Stimulated activated CD8-positive, alpha-beta memory T cell treated with anti-CD3 and anti-CD28 coated beads, Interleukin-15, amount 100 ng/mL, for 24 hours (primary cell): ENCODE measurements at places on chromosomes 7 and 10.
A peak's percentile ranks its signal among the peaks of the same experiment; 100 is the strongest.

GRCh38 chr7:81482600-81483186 lies 287.2 kb downstream of the HGF start:
- DNase-seq, result no peak

- no peak for DNase-seq
Measured at GRCh38 chr10:15227611-15228372, 59.3 kb upstream of the NMT2 start.

GRCh38 chr10:128867819-128868218 lies 599.2 kb upstream of the MGMT start:
- no peak for DNase-seq

GRCh38 chr10:11863353-11864109 lies 40.4 kb downstream of the PROSER2 start:
- DNase-seq, result peak; percentile 15

DNA sequence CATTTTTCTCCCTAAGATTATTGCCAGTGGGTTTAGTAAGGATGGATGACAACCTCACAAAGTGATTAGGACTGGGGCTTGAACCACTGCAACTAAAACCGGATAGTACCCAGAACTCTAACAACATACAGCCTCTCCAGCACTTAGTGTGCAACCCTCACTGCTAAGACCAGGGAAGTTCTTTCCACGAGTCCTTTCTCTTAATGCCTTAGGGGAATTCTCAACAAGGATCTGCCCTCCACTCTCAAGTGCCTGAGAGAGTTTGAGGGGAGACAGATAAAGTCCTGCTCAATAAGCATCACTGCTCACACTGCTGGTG lies 104.6 kb downstream of the NRP1 start:
- no peak for DNase-seq

- no peak for DNase-seq
Measured at GRCh38 chr10:132648072-132648850, 110.7 kb downstream of the INPP5A start.

DNA sequence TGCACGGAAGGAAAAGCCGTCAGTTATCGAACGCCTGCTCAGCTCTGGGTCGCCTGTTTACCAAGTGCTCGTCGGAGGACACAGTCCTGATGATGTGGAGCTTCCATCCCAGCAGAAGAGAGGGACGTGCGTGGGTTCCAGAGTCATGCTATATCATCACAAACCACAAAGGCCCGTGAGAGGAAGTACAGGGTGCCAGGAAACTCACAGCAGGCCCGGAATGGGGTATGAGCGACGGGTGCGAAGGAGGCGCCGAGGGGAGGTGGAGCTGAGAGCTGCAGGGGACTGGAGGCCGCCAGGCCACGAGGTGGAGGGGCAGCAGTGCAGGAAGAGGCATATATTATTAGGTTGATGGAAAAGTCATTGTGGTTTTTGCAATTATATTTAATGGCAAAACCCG lies 102.5 kb downstream of the ACTR3B start:
- DNase-seq, result no peak

DNA sequence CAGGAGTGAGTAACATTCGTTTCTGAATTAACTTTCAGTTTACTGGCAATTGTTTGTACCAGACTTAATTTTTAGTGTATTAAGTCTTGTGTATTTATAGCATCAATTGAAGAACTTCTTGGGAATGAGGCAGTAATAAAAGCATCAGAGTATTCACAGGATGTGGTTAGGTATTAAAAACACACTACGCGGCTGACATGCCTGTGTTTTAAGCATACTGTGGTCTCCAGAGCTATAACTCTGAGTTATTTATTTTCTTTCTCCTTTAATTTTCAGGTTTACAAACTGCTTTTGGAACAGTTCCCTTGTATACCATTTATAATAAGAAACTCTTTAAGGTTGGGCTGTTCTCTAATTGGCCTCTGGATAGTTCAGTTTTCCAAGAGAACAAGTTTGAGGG lies 626.1 kb upstream of the NRG3 start:
- no peak for DNase-seq

DNA sequence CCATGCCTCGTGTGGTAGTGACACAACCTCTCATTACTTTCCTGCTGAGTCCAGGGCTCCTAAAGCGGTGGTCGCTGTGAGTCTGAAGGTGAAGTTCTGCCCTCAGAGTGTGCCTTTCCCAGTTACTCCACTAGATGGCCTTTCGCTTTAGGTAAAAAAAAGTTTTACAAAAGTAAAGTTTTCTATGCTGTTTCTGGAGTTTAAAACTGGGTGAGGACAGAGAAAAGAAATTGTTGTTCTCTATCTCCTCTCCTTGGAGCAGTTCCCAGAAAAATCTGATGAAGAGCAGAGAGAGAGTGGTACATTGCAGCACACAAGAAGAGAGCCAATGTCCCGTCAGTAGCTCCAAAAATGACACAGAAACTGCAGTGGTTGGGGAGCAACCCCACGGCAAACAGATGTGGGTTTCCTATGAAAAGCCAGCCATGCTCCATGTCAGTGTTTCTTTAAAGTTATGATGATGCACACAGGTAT lies 257.1 kb downstream of the GLI3 start:
- DNase-seq, result no peak

- DNase-seq, result no peak
Measured at GRCh38 chr10:404346-404745, 269.1 kb downstream of the ZMYND11 start.

- DNase-seq, result no peak
Measured at GRCh38 chr10:103431902-103432301, 20.3 kb downstream of the CALHM2 start.

DNA sequence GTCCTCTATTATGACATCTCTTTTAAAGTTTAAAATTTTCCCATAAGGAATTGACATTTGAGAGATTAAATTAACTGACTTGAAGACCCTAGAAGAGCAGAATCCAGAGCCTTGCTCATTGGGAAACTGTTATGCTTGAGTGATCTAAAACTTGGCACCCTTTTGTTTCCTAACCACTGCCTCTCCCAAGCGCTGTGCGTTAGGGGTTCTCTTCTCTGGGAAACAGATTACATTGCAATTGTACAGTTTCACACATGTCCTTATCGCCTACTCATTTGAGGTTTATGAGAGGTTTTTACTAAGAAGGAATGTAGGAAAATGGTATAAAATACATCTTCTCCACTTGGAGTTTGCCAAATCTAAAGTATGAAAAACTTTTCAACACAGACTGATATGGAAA lies 126.8 kb upstream of the AMPH start:
- no peak for DNase-seq

DNA sequence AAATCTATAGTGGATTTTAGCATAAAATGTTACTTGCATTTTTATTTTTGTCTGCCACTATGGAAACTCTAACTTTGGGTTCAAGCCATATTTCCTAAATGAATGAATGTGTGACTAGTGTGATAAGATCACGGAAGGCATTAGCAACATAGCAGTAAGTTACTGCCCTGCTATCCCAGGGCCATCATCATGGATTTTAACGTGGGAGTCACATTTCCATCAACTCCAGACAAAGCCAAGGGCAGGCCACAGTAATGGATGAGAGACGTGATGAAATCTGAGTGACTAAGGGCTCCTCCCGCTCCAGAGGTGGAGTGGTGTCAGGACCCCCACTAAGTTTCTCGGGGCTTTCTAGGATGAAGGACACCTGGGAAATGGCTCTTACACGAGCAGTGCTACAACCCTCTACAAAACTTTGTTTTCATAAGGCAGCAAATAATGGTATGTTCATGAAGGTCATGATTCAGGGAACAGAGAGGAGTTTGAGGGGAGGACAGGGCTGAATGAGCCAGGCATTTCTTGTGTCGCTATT lies 34.3 kb downstream of the C10orf120 start:
- no peak for DNase-seq

GRCh38 chr10:6699336-6699735 lies 119.3 kb upstream of the PRKCQ start:
- DNase-seq, result no peak

GRCh38 chr10:50392966-50393718 lies 141.8 kb upstream of the ASAH2 start:
- DNase-seq, result no peak

- no peak for DNase-seq
Measured at GRCh38 chr10:129660569-129660968, 193.5 kb downstream of the MGMT start.

DNA sequence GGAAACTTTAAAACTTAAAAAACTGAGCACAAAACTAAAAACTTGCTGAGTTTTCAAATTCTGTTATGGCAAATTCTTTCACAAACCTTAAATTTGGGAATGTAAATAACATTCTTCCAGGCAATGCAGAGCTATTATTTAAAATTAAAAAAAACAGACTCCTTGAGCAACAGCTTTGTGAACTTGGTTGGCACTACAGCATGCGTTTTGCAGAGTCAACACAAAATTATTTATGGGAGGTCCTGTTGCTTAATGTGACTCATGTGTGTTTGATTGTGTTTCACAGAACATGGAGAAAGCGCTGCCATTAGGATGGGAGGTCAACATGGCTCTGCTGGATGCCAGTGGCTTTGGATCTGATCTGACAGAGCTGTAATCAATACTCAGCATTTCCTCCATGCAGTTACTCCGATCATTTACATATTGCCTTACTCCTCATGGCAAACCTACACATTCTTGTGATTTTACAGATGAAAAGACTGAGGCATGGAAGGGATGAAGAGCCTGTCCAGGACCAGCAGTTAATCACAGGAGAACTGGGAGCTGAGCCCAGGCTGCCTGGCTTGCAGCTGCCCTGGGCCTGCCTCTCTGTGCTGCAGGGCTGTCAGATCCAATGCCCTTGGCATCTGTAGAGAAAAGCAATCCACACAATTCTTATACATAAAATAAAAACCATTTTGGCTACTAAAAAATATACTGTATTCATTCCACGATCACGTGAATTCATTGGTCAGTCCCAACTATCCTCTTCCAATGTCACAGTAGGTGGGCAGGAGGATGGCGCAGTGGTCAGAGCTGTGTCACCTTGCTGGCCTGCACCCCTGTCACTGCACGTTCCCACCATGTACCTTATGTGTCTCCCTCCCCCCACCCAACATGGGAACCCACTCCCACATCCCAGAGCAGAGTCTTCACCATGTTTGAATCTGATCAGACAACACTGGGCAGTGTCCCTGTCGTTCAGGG lies 200.9 kb downstream of the CXCL12 start:
- DNase-seq, result no peak

DNA sequence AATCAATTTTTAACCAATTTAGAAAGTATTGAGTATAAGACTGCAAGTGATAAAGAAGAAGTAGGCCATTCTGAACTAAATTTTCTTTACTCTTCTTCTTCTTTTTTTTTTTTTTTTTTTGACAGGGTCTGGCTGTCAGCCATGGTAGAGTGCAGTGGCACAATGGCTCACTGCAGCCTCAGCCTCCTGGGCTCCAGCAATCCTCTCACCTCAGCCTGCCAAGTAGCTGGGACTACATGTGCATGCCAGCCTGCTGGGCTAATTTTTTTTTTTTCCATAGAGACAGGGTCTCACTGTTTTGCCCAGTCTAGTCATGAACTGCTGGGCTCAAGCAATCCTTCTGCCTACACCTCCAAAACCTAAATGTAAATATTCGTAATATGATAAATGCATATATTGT lies 63.2 kb downstream of the DGKB start:
- no peak for DNase-seq

- no peak for DNase-seq
Measured at GRCh38 chr10:93274419-93274818, 200.7 kb downstream of the CYP26A1 start.

DNA sequence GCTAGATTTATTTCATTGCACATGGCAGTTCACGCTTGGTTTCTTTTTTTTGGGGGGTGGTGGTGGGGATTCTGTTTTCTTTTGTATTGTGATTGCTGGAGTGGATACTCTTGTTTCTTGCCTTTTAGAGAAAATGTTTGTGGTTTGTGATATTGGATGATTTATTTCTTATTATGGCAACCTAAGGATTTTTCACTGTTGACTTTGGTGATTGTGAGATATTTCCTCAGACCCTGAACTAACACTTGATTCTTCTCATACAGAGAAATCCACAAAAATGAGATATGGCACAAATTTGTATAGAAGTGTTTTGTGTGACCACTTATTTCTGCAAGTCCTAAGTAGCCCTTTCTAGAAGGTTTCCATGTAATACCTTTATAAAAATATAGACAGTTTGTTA lies 871.1 kb downstream of the LRMDA start:
- DNase-seq, result no peak

DNA sequence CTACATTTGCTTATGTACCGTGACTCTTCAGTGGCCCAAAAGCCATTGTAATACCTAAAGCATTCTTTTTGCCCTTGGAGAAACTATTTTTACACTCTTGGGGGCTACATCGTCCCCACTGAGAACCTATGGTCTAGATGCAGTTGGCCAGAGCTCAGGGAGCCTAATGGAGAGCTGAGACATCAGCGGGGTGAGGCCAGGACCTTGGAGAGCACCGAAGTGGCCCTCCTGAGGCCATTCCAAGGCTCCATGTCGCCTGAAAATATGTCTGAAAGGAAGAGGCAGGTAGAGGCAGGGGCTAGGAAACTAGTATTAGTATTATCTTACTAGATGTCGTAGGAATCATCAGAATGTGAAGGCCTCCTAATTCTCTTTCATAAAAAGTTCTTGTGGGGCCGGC lies 4.9 kb downstream of the PKD2L1 start:
- DNase-seq, result no peak

DNA sequence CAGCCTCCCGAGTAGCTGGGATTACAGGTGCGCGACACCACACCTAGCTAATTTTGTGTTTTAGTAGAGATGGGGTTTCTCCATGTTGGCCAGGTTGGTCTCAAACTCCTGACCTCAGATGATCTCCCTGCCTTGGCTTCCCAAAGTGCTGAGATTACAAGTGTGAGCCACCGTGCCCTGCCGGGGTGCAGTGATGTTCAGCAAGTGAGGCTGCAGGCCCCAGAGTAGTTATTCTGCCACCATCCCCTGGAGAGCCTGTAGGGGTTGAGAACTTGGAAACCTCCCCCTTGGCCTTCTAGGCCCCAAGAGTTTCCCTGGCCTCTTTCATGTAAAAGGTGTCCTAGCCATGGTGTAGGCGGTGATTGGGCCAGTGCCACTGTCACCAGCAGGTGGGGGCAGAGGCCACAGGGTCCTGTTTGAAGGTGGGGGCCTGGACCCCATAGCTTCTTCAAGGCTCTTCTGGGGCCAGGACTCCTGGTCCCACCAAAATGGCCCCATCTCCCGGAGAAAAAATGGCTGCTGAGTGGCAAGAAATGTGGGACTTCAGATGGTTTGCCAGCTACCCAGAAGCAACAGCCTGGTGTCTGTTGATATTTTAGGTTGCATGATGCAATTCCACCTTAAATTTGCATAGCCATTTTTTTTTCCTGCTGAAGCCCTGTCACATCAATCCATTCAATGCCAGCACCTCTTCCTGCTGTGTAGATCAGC lies 25.5 kb upstream of the INMT start:
- no peak for DNase-seq

GRCh38 chr10:6621536-6621935 lies 41.5 kb upstream of the PRKCQ start:
- no peak for DNase-seq

- no peak for DNase-seq
Measured at GRCh38 chr7:95590387-95591248, 5.7 kb downstream of the PDK4 start.

DNA sequence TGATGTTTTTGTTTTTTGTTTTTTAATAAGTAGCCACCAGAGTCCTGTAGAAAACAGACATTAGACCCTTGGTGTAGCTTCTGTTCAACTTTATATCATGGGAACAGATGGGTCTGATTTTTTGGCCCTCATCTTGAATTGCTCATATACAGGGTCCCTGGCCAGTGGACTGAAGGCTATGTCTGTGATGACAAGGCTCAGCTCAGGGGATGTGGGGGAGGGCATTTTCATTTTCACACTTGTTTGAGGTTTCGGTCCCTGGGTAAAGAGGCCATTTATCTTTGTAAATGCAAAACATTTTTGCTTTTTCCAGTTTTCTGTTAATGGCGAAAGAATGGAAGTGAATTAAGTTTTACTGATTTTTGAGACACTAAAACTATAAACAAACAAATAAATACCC lies 257.6 kb upstream of the PHYHIPL start:
- no peak for DNase-seq

GRCh38 chr7:135320268-135320667 lies 86.6 kb downstream of the STRA8 start:
- no peak for DNase-seq
